Activated CD8-positive, alpha-beta memory T cell treated with anti-CD3 and anti-CD28 coated beads, Interleukin-2, amount 50 U/mL, for 4 hours (primary cell): ENCODE measurements at places on chromosomes 4 and X.

- DNase-seq: no peak
Measured at GRCh38 chr4:138666366-138666765, 349.2 kb upstream of the NOCT start.

- no peak for DNase-seq
Measured at GRCh38 chr4:37795581-37796195, 30.8 kb upstream of the PGM2 start.

- no peak for DNase-seq
Measured at GRCh38 chr4:128298146-128298758, 10.6 kb upstream of the PGRMC2 start.

GRCh38 chr4:40619600-40619999 lies 10.1 kb downstream of the RBM47 start:
- no peak for DNase-seq

DNA sequence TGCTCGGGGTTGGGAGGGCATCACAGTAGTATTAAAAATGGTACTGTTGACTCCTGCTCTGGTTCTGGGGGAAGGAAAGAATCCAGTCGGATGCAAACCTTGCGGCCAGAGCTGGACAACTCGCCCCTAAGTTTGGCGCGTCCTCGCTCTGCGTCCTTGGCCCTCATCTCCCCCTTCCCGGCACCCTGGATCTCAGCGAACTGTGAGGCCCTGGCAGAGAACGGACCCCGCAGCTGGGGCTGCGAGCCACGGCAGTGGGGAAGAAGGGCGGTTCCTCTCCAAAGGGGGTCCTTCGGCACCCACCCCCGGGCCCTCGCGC lies 14.0 kb downstream of the ARHGEF6 start:
- no peak for DNase-seq

DNA sequence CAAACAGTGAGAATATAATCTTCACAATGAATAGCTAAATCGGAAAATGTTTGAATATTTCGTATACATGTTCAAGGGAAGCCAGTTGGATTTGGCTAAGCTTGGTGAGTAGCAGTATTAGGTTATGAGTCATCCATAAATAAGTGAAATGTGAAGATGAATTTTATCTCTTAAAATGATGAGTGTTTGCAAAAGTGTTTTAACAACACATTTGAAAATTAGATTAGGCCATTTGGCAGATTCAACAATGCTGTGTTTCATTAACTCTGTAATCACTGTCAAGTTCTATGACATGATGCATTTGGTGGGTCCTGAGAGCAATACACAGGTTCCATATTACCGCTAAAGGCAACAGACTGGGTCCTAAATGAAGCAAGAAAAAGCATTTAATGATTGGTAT lies 301.9 kb upstream of the PRPS2 start:
- DNase-seq: no peak

DNA sequence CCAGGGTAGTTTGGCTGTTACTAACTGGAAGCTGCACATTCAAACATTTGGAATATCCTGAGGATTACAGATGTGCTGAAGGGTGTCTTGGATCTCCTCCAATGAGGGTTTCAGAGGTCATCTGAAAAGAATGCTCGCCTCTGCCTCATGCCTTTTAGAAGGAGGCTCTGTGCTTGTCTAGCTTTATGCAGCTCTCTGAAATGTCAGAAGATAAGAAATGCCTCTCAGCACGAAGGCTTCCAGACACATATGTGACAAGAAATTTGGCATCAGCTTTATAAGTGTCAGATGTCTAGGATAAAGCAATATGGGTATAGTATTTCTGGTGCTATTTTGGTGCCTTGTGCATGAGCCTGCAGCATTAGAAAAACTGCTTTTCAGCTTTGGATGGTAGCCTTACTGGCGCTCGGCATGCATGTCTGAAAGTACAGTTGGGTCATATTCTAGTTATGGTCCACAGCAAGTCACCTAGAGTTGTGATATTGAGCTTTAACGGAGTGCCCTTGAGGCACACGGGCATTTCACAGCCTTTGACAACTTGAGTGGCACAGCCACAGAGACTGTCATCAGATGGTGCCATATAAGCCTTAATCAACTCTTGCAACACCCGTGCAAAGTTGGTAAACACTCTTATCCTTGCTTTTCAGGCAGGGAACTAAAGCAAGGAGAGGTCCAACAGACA lies 70.8 kb upstream of the PGRMC2 start:
- DNase-seq: no peak

DNA sequence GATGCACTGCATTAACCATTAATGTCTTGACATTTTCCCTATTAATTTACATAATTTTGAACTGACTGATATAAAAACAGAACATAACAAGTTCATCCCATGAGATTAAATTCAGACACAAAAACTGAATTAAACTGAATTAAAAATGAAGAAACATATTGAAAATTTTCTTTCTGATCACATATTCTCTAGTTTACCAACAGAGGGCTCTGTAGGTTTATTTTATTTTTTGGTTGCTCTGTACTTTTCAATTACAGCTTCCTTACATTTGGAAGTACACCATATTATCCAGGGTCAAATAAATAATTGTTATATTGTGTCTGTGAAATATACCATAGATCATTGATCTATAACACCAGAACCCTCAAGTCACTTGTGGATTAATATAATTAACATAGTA lies 27.3 kb upstream of the CT83 start:
- no peak for DNase-seq

DNA sequence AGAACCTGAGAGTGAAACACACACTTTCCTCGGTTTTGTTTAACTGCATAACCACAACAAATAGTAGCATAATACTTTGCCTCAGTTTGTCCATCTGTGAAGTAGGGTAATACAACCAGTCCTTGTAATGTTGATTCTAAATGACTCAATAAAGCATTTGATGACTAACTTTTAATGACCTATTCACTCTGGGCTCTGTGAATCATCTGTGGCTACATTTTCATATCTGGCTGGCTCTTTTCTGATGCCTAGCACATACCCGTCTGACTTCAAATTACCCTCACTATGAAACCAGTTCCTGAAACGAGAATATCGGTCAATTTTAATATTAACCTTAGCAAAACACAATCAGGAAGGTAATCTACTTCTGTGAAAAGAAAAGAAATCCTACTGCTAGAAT lies 151.0 kb downstream of the SH2D1A start:
- no peak for DNase-seq

- no peak for DNase-seq
Measured at GRCh38 chr4:170102426-170102825, 12.7 kb upstream of the AADAT start.

- no peak for DNase-seq
Measured at GRCh38 chrX:116378961-116379360, 57.4 kb upstream of the SLC6A14 start.

DNA sequence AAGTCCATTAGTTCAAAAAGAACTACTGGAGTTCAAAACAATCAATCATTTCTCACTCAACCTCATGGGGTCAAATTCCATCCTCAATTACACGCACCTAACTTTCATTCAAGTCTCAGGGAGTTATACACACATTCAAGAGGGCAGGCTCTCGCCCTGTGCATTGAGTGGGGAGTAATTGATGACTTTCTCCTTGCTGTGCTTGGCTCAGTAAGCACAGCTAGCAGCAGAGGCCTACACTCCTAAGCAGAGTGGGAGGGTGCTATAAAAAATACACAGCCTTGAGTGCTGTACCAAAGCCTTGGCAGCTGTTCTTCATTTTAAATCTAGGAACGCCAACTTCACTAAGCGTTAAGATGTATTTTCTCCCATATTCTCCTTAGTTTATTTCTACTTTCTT lies 958.3 kb upstream of the ADGRL3 start:
- no peak for DNase-seq

DNA sequence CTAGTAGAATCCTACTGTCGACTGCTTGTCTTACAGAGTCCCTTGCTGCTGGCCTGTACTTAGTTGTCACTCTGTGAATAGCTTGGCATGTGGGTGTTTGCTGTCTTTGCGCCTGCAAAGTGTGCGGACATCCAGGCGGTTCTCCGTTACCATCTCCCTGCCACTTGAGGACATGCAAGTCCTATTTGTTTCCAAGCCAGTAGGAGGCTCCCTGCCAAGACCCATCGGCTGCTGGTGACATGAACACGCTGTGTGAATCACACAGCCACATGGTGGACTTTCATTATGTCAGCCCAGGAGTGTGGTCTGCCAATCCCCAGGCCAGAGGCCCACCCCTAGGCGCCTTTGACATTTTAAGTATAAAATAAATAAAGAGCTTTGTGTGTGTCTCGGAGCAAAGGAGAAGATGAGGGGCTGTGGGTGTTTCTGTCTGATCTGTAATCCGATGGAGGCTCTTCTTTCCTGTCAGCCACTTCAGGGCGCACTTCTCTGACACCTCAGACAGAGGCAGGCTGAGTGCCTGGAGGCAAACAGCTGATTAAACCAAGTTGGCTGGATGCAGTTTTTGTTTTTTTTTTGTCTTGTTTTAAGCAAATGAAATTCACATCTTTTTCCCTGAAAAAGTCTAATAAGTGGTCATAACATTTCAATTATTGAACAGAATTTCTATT lies 51.5 kb downstream of the ALPK1 start:
- DNase-seq: no peak

DNA sequence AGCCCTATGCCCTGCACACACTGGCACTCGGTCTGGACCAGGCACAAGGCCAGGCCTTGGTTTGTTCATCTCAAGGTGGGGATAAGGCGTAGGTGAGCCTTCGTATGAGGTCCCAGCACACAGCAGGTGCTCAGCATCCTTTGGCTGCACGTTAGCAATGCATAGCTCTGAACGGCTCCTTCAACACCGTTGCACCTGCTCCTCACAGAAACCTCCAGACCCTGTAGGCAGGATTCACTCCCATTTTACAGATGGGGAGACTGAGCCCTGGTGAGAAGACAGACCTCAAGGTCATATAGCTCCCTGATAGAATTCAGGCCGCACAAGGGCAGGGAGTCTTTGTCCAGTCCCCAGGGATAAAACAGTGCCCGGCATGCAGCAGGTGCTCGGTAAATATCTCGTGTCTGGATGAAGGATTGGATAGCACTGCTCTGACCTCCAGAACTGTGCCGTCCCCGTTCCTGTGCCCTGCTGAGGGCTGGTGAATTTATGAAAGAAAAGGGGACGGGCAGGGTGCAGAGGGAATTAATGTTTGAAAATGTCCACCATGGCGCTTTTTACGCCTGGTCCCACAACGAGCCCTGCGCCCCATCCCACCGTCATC lies 2.4 kb downstream of the PPP2R2C start:
- no peak for DNase-seq

DNA sequence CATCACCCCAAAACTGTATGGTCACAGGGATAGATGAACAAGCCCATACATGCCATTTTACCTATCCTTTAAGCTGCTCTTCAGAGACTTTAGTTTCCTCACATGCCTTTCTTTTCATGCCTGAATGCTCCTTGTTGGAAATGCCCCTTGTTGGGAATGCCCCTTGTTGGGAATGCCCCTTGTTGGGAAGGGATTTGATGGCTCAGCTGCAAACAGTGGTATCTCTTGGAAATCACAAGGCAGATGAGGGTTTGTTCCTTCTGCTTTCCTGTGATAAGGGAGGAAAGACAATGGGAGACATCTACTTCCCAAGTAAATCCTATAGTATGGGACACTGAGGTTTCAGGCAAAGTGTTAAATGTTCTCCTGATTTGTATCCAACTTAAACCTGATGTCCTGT lies 11.5 kb downstream of the CXCL2 start:
- DNase-seq: no peak

DNA sequence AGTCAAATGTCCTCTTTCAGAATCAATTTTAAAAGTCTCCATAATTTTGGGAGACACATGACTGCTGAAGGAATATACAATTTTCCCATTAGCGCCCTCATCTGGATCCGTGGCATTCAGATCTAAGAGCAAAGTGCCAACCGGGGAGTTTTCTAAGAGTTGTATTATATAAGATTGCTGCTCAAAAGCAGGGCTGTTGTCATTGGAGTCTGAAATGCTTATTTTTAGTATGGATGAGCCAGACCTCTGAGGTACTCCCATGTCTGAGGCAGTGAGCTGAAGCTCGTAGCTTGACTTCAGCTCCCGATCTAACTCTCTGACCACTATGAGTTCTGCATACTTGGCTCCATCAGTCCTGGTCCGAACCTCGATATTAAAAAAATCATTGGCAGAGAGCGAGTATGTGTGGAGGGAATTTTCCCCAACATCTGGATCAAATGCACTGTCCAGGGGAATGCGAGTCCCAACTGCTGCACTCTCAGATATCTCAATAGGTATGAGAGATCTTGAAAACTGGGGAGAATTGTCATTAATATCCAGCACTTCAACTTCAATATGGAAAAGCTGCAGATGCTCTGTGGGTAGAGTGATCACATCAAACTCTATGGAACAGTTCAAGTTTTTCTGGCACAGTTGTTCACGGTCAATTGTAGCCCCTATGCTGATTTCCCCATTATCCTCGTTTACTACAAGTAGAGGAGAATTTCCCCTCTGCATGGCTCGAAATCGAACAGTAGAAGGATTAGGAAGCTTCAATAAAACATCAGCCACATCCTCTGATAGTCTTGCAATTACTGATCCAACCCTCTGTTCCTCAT lies 917 bp downstream of the PCDH18 start:
- no peak for DNase-seq

- DNase-seq: no peak
Measured at GRCh38 chr4:72860766-72861165, 208.8 kb downstream of the COX18 start.

DNA sequence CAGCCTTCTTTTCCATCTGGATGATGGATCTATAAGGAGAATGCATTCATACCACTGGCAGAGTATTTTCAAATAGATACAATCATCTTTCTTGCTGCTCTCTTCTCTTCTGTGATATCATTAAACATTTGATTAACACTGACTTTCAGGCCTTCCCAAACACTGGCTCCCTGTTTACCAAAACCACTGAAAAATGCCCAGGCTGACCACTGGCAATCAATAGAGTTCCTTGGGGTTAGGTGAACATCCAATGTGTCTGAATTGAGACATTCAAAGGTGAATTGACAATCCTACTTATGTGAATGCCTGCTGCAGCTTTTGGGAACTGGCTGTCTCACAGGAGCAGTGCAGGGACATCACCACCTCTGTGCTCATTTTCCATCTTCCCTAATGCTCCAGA lies 168.3 kb downstream of the ENOX2 start:
- DNase-seq: no peak

- peak; percentile 6 for DNase-seq
Measured at GRCh38 chr4:8330821-8331574, 61.4 kb downstream of the HTRA3 start.

GRCh38 chrX:31832263-31832662 lies 760.4 kb upstream of the FTHL17 start:
- no peak for DNase-seq

DNA sequence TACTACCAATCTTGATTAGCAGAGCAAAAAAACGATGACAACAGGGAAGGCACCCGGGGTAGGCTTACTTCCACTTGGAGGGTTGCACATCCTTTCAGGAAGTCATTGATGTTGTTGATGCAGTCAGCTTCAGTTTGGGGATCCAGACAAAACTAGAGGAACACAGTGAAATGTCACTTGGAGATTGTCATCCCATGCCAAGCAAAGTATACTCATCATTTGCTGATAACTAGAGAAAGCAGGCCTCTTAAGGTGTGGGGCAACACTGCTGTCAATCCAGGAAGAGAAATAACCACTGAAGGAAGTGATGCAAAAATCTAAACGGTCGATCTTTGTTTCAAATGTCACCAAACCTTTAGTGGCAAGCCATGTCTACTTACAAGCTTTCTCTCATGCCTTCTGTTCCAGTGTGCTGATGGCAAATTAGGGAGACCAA lies 1.4 kb downstream of the ARHGEF6 start:
- no peak for DNase-seq

GRCh38 chr4:52093466-52093865 lies 42.4 kb downstream of the SPATA18 start:
- no peak for DNase-seq

- no peak for DNase-seq
Measured at GRCh38 chrX:103704863-103705262, 5.8 kb upstream of the TMEM31 start.

GRCh38 chrX:153870791-153871360 lies 15.1 kb downstream of the L1CAM start:
- no peak for DNase-seq

- DNase-seq: no peak
Measured at GRCh38 chr4:124918559-124919122, 206.1 kb upstream of the ANKRD50 start.
